ENCODE measurements at places on chromosomes 1 and 21. TPM values are rescaled to one million over a fixed set of nuclear protein-coding genes. Genes with fewer than 3 reads are reported as not detected.

CR1L gene
- total RNA-seq, result not detected

RGSL1 gene
- not detected for total RNA-seq

BARHL2 gene
- total RNA-seq, result not detected

AGMAT gene
- total RNA-seq, result 6.1 TPM

INPP5B gene
- 5.0 TPM for total RNA-seq

MFSD2A gene
- total RNA-seq, result 4.4 TPM

GCLM gene
- total RNA-seq, result 137 TPM

TTC24 gene
- not detected for total RNA-seq

NHLH2 gene
- total RNA-seq, result not detected

KCNA3 gene
- total RNA-seq, result not detected

INSRR gene
- not detected for total RNA-seq

IGSF5 gene
- not detected for total RNA-seq

LDLRAD2 gene
- total RNA-seq, result 0.12 TPM
